ENCODE measurements at places on chromosomes 13 and 19. TPM values are rescaled to one million over a fixed set of nuclear protein-coding genes. Genes with fewer than 3 reads are reported as not detected.

The JAK3 gene
- total RNA-seq: 4.7 TPM

The SHANK1 gene
- total RNA-seq: 0.13 TPM

The CNN1 gene
- total RNA-seq: not detected

The FREM2 gene
- total RNA-seq: not detected

The CD70 gene
- total RNA-seq: 0.33 TPM

The HSH2D gene
- total RNA-seq: not detected

The MBD3L2 gene
- not detected for total RNA-seq

The KASH5 gene
- total RNA-seq: not detected

The PLPPR3 gene
- total RNA-seq: 0.25 TPM

The SCN1B gene
- total RNA-seq: 10.1 TPM

The NLRP7 gene
- not detected for total RNA-seq

The NKG7 gene
- not detected for total RNA-seq

The VSTM1 gene
- total RNA-seq: not detected

The CAPS gene
- 0.89 TPM for total RNA-seq

The IGSF23 gene
- total RNA-seq: 1.2 TPM

The UBL3 gene
- total RNA-seq: 8.1 TPM

The PODNL1 gene
- total RNA-seq: 1.1 TPM

The FFAR3 gene
- total RNA-seq: not detected

The RFPL4A gene
- not detected for total RNA-seq

The METTL21C gene
- total RNA-seq: not detected

The C19orf81 gene
- total RNA-seq: 5.9 TPM

The ELSPBP1 gene
- total RNA-seq: not detected

The ABHD13 gene
- 7.7 TPM for total RNA-seq

The USHBP1 gene
- total RNA-seq: 23.6 TPM

The ACP5 gene
- 1.2 TPM for total RNA-seq

The KLK15 gene
- not detected for total RNA-seq

The IZUMO2 gene
- not detected for total RNA-seq

The EBPL gene
- total RNA-seq: 109 TPM

The LRRC63 gene
- not detected for total RNA-seq

The PEAK3 gene
- not detected for total RNA-seq

The SWSAP1 gene
- total RNA-seq: 3.9 TPM

The MIA gene
- total RNA-seq: not detected

The RASAL3 gene
- 18.7 TPM for total RNA-seq

The NTF4 gene
- not detected for total RNA-seq

The PLK5 gene
- total RNA-seq: not detected

The COX7A1 gene
- 20.4 TPM for total RNA-seq

The ADGRE3 gene
- total RNA-seq: not detected

The KANK3 gene
- total RNA-seq: 40.5 TPM

The RDH13 gene
- 8.8 TPM for total RNA-seq

The KLK1 gene
- not detected for total RNA-seq
